ENCODE measurements at places on chromosomes 7 and 10.
A peak's percentile ranks its signal among the peaks of the same experiment; 100 is the strongest.

DNA sequence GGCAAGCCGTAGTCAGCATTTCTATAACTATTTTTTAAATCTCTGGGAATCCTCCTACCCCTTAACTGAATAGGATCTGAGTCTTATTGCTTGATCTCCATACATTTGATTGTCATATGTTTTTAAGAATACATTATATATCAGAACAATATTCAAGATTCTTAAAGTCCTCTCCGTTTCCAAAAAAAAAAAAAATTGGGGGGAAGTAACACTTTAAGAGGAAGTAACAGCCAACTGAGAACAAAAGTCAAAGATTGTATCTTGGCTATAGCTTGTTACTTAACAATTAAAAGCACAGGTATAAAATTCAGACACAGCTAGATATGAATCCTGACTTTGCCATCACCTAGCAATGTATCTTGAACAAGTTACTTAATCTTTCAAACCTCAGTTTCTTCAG is 169.9 kb upstream of the ADO start:
- DNase-seq = no peak

DNA sequence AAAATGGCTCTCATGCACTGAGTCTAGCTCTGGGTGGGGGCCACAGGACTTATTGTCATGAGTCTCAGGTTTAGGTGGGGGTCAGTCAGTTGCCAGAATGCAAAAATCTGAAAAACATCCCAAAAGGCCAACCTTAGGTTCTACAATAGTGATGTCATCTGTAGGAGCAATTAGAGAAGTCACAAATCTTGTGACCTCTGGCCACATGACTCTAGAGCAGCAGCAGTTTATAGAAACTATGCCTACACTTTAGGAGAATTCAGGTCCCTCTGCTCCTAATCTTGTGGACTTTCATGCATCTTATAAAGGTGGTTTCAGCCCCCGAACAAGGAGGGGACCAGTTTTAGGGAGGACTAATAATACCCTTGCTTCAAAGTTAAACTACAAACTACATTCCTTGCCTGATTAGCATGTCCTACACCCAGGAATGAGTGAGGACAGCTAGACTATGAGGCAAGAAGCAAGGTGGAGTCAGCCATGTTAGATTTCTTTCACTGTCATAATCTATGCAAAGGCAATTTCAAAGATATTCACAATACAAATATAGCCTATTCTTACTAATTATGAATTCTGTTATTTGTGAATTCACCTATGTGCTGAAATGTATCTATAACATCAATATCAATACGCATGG is 123.5 kb upstream of the ADCY1 start:
- DNase-seq = no peak

GRCh38 chr10:119616882-119617570 is 20.3 kb upstream of the TIAL1 start:
- DNase-seq = no peak

DNA sequence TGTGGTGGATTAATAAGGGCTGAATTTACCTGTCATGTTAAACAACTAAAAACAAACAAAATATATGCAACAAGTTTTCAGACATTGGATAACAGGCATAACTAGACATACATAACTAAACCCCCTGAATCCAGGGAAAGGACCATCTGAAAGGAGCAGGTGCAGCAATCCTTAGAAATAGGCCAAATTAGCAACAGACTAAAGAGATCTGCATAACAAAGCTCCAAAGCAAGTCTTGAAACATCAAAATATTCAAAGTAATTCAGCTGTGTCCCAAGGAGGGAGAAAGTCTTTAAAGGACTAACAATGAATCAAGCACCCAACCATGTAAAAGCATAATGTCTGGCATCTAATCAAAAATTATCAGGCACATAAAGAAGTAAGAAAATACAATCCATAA is 475.1 kb downstream of the GRID1 start:
- no peak for DNase-seq

DNA sequence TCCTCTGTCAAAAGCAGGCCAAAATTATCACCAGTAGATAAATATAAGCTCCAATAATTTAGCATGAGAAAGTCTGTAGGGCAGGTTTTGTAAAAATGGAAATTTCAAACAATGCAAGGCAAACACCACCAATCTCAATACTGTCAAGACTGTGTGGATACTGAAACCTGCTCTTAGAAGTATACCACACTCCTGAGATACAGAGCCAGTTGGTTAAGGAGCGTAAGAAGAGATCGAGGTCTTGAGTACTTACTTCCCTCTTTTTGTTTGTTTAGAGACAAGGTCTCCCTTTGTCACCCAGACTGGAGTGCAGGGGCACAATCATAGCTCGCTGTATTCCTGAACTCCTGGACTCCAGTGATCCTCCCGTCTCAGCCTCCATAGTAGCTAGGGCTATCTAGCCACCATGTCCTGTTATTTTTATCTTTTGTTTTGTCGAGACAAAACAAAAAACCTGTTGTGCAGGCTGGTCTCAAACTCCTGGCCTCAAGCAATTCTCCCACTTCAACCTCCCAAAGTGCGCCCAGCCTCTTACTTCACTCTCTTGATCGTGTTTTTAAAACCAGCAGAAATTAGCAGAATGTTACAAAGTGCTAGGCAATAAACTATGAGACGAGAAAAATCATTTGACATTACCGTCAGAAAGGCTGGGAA is 205.7 kb downstream of the PARD3 start:
- no peak for DNase-seq

DNA sequence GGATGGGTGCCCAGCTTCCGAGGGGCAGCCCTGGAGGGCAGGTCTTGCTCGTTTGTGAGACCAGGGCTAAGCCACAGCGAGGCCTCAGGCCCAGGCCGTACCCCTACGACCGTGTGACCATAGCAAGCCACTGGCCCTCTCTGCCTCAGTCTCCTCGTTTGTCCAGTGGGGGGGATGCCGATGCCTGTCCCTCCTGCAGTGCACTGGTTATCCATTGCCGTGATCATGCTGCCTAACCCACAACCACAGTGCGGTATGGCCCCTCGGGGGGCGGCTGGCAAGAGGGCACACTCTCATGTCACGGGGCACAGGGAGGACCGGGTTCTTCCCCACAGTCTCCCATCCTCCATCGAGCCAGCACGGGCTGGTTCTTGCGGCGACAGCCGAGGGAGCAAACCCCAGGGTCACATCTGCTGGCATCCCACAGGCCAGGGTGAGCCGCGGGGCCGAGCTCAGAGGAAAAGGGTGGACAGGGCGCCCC is 80.5 kb downstream of the ELFN1 start:
- no peak for DNase-seq

- DNase-seq = no peak
Measured at GRCh38 chr7:96933067-96933645, 72.2 kb upstream of the DLX6 start.

- DNase-seq = no peak
Measured at GRCh38 chr10:125141150-125141859, 19.1 kb downstream of the CTBP2 start.

DNA sequence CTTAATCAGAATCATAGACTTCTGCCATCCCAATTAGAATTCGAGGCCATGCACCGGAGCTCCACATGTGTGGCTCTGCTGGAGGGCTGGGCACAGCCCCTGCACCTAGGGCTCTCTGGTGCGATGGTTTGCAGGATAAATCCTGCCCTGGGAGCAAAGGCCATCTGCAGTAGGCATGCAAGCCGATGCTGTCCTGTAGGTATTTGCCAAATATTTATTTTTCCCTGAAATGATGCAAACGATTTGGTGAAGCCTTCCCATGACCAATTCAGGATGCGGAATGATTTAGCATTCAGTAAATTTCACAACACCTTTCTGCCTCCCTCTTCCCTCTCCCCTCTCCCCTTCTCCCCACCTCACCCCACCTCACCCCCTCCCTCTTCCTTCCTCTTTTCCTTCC is 170.6 kb downstream of the EBF3 start:
- DNase-seq = no peak

GRCh38 chr10:60789340-60789739 is 11.1 kb downstream of the CDK1 start:
- DNase-seq = no peak

GRCh38 chr10:89478085-89478738 is 57.2 kb downstream of the SLC16A12 start:
- DNase-seq = peak; percentile 41

GRCh38 chr10:116364868-116365267 is 40.6 kb downstream of the CCDC172 start:
- DNase-seq = no peak
